ENCODE measurements at places on chromosomes 12 and 14. TPM values are rescaled to one million over a fixed set of nuclear protein-coding genes. Genes with fewer than 3 reads are reported as not detected.

DNA sequence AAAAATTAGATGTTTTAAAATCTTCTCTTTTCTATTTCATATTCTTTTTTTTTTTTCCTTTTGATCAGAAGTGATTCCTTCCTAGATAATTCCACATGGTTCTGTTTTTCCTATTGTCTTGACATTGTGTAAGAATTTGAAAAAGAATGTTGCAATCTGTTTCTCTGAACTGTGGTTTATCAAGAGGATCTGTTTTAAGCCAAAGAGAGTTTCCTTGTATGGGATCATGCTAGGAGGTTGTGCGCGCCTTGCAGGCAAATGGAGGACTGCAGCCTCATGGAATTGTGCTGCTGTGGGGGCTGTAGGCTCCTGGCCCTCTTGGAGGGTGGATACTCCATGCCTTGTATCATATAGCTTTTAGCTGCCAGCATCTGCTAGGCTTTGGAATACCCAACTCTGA lies 43.3 kb upstream of the MBIP start:
- DNase-seq = no peak

DNA sequence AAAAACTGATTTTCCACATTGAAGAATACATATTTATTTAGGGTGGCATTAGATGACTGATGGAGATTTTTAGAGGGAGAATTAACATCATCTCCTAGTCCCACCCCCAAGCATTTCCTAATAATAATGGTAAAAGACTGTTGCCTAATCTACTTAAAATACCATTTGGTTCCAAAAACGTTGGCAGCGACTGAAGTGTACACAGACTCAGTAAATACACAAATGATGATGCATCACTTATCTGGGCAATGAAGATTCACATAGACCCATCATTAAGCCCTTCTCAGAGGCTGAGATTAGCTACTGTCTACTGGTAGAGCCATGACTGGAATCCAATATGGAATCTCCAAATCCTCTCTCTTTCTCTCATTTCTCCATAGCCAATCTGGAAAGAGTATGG lies 18.2 kb downstream of the RTN1 start:
- DNase-seq = no peak

GRCh38 chr12:131102493-131102931 lies 148.8 kb downstream of the ADGRD1 start:
- no peak for DNase-seq

Gene RTL1
- total RNA-seq = 0.18 TPM

Gene TMEM63C
- 11.3 TPM for total RNA-seq

Gene VRTN
- 0.14 TPM for total RNA-seq

Gene MOK
- 9.3 TPM for total RNA-seq

Gene KLC1
- total RNA-seq = 238 TPM

Measured in astrocyte (in vitro differentiated cells and primary cell).